ENCODE measurements at places on chromosomes 2 and 18.

GRCh38 chr2:103166456-103167324 is 404.9 kb downstream of the TMEM182 start:
- DNase-seq, result no peak

GRCh38 chr2:200619279-200619678 is 33.5 kb downstream of the AOX1 start:
- no peak for DNase-seq

DNA sequence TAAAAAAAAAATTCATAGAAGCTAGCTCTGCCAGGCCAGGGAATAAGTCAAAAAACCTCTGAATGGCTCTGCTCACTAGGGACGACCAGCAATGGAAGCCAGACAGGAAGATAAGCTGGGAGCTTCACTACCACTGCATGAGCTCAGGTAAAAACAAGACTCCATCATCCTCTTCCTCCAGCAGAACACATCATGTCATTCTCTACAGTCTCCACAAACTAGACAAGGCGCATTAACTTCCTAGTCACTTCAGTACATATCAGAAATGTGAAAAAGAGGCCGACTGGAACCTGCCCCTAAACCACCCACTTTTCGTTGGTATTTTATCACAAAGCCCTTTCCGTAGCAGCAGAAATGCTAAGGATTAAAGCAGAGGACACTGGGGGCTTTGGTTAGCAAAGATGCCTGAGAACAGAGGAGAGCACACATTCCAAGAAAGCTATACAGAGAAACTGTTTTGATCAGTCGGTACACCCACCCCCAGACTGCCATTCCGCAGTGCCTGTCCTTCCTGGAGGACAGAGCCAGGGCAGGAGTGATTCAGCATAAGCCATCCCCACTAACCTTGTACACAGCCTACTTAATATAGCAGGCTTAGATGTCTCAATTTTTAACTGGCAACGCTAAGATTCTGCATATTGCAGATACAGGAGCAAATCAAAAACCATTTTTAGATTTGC is 53.4 kb downstream of the AAK1 start:
- DNase-seq, result no peak

GRCh38 chr18:47832348-47832747 is 98.1 kb downstream of the SMAD2 start:
- DNase-seq, result no peak

- DNase-seq, result no peak
Observed at GRCh38 chr2:6946722-6947121, 29.5 kb downstream of the RNF144A start.

DNA sequence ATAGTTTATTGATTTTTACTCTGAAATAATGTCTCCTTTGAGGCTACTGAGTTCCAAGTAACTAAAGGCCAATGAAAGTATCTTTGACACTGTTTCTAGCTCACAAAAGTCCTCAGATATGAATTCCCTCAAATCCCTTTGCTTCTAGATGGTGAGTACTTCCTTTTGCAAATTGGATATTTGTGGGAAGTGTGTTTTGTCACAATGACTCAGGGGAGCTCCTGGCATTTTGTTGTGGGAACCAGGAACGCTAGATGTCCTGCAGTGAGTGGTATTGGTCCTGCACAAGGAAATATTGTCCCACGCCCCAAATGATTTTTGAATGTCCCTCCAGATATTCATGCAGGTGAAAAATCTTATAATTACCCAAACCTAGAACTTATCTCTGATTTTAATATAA is 24.3 kb downstream of the TACR1 start:
- no peak for DNase-seq

DNA sequence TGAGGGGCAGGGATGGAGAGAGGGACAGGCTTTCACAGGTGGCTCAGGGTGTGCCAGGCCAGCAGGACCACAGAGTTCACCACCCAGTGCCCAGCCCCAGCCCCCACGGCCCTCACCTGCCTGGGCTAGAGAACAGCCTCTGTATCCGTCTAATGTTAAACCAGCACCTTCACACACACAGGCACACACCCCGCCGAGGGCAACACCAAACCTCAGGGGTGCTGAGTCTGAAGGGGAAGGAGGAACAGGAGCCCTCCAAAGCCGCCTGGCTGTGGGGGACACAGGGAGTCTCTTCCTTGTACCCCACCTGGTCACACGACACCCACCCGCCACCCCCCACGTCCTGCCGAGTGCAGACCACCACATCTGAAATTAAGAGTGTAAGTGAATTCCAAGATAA is 205.8 kb upstream of the SALL3 start:
- DNase-seq, result no peak

DNA sequence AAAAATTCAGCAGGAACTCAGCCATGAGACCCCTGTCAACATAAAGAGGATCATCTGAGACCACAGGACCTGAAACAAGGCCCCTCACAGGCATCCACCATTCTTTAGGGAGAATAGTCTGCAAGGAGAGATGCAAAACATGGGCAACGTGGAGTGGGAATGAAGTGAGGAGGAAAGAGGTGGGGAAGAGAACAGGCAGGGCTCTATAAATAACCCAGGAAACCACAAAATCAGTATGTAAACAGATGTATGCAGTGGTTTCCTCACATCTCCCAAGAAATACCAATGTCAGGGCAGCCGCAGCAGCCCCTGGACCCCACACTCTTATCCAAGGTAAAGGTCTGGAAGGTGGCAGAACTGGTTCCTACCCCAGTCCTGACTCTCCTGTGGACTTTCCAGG is 168.5 kb downstream of the EN1 start:
- no peak for DNase-seq

DNA sequence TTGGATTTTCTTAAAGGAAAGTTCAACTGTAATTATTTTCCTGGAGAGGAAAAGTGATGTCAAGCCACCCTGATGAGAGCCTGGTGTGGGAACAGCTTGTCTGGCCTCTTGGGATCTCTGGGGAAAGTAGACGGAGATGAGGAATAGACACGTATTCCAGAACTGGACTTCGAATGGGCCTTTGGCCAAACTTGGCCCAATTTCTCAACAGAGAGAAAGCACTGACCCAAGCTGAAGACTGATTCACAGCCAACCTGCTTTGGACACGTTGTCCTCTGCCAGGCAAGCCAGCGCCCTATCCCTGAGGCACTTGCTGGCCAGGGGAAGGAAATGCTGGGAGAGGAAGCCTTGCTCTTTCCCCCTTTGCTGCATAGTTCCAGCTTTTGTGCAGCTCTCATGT is 70.8 kb upstream of the CTAGE1 start:
- DNase-seq, result no peak

GRCh38 chr2:227415538-227416424 is 28.0 kb upstream of the SCYGR1 start:
- DNase-seq, result no peak

GRCh38 chr2:121382744-121383143 is 97.7 kb upstream of the TFCP2L1 start:
- DNase-seq, result no peak

- no peak for DNase-seq
Observed at GRCh38 chr2:9543557-9543956, 12.1 kb downstream of the ADAM17 start.

- no peak for DNase-seq
Observed at GRCh38 chr2:183868707-183869106, 729.6 kb upstream of the ZNF804A start.
